ENCODE measurements at places on chromosomes 2 and 18.

DNA sequence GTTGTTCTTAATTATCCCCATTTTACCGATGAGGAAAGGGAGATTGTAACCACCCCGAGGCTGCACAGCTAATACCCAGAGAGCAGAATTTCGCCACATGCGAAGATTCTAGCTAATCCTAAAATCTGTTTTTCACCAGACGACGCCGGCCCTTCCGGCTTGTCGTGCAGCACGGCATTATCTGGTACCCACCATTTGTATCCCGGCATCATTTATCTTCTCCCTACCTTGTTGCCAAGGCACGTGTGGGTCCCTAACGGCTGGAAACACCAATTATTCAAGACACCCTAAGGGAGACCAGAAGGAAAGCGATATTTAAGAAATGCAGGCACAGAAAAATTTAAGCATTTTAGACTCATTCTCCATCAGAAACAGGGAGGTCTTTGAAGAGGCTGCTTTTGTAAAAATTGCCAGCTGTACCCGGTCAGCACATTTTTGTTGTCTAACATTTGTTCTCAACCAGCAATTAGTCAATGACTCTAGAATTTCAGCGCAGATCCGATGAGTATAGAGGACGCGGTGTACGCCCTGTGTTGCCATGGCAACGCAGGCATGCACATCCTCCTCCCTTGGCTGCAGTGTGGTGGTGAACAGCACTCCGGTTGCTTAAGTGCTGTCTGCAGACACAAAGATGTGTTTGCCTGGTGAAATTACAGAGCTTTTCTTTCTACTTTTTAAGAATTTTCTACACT lies 111.6 kb downstream of the AGAP1 start:
- DNase-seq, result peak; percentile 70

GRCh38 chr18:24112874-24113615 lies 25.8 kb upstream of the CABYR start:
- DNase-seq, result no peak

DNA sequence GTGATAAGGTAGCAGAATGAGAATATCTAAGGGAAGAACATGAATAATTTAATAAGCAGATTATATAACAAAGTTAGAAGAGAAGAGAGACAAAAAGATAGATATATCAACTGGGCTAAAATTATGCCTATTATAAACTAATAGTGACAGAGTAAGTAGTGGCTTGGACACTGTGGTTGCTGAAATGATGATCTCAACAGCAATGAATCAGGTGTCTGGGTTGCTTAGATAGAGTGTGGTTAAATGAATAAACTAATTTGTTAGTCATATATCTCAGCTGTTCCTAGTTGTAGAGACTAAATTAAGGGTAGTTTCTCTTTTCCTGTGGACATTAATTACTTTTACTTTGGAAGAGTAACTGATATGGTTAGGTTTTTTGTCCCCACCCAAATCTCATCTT lies 1485.4 kb upstream of the CELF4 start:
- DNase-seq, result no peak

DNA sequence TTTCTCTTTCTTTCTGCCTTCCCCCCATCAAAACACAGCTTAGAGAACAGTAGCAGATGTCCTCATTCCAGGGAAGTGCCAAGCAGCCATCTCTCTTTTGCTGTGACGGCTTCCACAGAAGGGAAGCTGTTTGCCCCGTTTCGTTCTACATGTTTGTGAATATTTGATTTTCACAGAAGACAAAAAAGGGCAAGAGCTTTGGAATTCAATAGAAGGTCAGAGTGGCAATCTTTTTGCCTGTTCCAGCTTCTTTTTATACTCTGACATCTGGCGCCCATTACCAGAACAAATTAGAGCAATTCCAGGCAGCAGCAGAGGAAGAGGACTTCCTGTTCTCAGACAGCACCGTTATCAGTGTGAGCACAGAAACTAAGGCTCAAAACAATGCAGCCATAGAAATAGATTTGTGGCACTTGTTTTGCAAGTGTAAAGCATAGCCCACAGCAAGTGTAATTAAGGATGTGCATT lies 79.0 kb upstream of the CDH19 start:
- DNase-seq, result no peak

GRCh38 chr18:31634331-31634713 lies 42.6 kb downstream of the TTR start:
- DNase-seq, result no peak

DNA sequence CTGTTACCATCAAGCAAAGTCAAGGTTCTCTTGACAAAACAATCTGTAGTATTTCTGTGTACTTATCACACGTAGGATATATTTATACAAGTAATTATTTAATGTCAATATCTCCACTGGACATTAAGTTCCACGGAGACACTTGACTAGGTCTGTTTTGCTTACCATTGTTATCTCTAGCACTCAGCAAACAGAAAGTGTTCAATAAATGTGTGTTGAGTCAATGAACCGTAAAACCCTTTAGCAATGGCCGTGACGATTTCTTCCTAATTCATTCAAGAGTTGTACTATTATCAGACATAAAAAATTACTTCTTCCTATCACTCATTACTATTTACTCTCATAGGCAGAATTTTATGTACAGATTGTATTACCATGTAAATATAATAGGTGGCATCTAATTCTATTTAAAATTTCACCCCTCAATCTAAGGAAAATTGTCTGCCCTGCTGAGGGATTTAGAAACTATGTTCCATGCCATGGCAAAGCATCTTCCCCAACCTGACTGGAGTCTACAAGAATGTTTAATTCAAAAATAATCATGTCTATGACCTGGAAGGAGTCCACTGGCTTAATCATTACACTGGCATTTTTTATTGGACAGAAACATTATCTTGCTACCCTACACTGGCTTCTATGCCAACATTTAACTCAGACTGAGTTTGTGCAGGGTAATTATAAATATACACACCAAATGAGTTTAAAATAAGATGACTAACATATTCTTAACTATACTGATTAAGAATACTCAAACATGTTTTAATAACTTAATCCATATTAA lies 301.9 kb downstream of the ZEB2 start:
- DNase-seq, result peak; percentile 92

GRCh38 chr2:79604748-79605147 lies 91.9 kb downstream of the CTNNA2 start:
- no peak for DNase-seq

DNA sequence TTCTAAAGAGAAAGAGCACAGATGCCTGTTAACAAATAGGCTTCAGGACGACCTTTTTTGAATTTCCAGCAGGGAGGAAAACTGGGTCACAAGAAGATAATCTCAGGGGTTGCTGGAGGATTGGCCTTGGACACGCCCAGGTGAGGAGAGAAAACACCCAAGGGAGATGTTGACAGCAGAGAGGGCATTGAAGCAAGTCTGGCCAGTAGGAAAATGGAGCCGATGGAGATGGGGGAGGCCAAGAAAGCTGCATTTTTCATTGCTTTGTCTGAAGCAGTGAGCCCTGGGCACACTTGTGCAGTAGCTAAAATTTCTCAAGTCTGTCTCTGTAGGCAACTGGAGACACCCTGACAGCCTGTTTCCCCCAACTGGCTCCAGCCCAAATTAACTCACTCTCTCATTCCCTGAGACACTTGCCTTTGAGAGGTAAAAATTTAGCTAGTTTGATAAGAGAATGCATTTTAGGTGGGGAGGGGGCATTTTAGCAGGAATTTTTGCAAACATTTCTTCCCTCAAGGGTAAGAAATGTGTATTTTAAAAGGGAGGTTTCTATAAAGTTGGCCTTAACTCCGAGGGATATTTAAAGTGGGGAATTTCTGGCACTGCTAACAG lies 165.5 kb downstream of the TGIF1 start:
- DNase-seq, result no peak

- no peak for DNase-seq
Measured at GRCh38 chr2:6352906-6353515, 512.7 kb downstream of the CMPK2 start.

- no peak for DNase-seq
Measured at GRCh38 chr2:60335533-60336237, 217.8 kb downstream of the BCL11A start.

DNA sequence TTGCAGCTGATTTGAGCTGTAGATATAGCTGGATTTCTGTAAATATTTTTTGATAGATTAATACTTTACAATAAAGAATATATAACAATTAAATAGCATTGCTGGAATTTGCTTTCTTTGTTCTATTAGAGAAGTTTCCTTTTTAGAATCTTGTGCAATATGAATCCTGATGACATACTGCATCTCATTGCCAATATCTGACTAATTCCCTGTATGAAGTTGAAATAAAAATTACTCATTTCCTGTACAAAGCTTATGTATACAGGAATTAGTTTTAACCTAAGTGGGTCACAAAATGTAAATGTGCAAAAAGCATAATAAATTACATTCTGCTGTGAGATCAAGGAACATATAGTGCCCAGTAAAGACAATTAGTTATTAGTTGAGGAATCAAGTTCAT lies 72.8 kb upstream of the TMEFF2 start:
- no peak for DNase-seq

DNA sequence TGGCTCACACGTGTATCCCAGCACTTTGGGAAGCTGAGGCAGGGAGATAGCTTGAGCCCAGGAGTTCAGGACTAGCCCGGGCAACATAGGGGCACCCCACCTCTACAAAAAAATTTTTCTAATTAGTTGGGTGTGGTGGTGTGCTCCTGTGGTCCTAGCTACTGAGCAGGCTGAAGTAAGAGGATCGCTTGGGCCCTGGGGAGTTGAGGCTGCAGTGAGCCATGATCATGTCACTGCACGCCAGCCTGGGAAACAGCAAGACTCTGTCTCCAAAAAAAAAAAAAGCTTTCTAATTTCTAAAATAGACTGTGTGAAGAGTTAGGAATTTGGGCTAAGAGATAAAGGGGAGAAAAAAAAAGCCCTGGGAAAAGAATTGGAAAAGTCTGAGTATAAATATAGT lies 51.9 kb upstream of the NAB1 start:
- no peak for DNase-seq

DNA sequence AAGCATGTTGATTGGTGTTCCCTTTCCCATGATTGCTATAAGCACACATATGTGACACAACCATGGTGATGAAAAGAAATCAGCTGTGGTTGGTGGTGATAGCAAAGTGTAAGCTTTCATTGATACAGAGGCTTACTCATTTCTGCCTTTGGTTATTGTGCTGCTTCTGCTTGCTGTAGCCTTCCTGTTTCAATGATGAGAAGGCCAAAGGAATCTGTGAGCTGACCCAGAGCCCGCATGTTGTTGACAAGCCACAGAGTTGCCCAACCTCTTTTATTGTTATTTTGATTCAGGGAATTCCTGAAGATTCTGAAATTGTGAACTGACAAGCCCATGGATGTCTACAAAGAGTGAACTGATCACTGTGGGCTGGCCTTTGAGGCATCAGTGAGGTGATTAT lies 164.4 kb downstream of the TMEFF2 start:
- DNase-seq, result no peak

GRCh38 chr18:8272254-8272653 lies 337.0 kb upstream of the RAB12 start:
- no peak for DNase-seq

- DNase-seq, result no peak
Measured at GRCh38 chr2:183487326-183487725, 363.1 kb downstream of the NUP35 start.

DNA sequence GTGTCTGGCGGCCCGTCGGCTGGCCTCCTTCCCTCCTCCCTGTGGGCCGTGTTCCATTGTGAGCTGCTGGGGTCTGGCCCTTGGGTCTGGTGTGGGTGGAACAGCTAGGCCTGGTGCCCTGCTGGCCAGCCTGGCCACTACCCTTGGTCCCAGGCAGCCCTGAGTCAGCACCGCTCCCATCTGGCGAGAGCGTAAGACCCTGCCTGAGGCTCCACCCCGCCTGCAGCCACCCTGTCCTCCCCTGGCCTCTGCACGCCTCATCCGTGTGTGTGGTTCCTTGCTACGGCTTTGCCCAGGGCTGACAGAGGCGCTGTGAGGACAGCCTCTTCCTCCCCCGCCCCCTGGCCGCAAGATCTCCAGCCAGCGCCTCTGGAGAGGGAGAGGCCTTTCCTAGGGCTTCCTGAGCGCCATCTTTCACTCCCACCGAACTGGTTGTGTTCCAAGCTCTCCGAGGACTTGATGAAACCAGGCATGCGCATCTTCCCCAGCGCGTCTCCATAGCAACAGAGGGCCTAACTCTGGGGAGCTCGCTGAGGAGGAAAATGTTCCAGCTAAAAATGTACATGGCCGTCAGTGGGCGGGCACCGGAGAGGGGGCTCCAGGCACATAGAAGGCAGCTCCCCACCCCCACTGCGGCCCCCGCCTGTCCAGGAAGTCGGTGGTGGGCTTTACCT lies 83.0 kb downstream of the STPG4 start:
- no peak for DNase-seq

- DNase-seq, result no peak
Measured at GRCh38 chr2:62727259-62727867, 21.9 kb downstream of the EHBP1 start.

DNA sequence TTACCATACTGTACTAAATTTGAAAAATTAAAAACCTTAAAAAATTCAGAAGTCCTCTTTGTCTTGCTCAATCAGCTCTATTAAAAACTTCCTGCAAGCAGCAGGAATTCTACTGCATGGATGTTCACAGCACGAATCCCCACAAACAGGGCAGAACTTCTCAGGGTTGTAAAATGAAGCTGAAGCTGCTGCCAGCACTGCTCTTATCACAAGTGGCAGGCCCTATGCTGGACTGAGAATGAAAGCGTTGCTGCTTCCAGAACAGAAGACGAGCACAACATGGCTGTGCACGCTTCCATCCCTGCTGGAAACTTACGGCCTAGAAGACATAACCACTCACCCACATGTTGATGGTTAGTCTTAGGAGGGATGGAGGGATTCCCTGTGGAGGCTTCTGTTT lies 134.0 kb downstream of the RAB3GAP1 start:
- no peak for DNase-seq

DNA sequence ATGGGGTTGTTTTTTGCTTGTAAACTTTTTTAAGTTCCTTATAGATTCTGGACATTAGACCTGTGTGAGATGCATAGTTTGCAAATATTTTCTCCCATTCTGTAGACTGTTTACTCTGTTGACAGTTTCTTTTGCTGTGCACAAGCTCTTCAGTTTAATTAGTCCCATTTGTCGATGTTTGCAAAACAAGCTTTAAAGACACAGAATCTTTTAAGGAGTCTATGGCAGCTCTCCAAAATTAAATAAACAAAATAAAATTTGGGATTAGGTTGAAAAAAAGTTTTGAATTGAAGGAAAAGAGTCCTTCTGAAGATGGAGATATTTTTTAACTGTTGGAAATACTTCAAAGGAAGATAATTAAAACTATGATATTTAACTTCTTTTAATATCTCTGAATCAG lies 88.8 kb downstream of the MAP3K20 start:
- DNase-seq, result no peak

DNA sequence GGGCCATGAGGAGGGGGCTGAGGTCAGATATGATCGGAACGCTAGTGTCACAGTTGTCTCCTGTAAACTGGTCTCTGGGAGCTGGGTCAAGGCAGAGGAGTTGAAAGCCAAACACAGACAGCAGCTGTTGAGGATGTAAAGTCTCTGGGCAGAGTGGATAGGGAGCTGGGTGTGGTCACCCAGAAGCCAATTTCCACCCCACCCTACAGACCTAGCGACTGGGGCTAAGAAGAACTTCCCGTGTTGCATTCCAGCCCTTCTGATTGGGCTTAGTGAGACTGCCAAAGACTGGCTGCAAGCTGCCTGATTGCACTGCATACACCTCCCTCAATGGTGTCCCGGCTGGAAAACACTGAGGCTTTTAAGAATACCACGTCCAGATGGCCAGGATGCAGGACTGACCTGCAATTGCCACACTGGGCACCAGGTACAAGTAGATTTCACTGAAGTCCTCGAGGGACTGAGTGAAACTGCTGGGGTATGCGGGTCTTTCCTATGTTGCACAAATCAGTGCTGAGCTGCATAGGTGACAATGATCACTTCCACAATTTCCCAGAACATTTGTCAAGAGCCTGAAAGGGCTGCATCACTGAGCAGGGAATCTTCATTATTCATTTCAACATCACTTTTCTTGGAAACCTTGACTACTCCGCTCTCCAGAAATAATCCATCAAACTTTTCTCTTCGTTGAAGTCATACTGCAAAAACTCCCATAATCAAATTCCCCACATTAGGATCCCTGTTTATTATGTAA lies 43.1 kb upstream of the EML4 start:
- no peak for DNase-seq

All from NCI-H510A treated with DMSO at 0.1 percent for 48 hours (cell line).